ENCODE measurements at places on chromosomes 6 and 20. TPM values are rescaled to one million over a fixed set of nuclear protein-coding genes. Genes with fewer than 3 reads are reported as not detected.

DNA sequence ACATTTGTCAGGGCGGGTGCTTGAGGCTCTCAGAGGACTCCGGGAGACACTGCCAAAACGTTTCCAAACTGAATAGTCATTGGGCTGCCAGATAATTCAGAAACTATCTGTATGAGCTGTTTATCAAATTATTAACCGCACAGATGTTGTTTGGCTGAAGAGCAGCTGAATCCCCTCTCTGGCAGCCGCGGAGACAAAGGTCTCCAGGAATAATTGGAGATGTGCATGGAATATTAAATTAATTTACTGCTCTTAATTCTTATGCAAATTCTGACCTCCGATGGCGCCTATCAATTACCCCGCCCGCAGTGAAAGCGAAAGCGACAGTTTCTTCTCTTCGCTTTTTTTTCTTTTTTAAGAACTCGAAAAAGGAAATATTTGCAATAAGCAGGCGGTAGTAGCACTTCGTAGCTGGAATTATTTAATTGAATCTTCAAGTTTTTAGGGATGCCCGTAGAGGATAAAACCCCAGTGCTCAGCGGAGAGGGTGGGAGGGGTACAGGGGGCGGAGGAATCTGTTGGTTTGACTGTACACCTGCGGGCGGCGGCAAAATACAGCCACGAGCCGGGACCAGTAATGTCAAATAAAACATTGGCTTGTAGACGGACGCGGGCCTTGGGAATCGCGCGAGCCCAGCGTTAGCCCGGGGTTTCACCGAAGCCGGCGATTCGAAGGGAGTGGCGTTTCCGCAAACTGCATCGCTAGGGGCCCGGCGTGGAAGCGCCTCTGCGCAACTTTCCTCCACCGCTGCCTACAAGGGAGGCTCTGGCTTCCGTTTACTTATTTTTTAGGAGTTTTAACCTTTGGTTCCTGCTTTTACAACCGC lies 6.2 kb downstream of the LINC00237 start:
- DNase-seq = peak; percentile 79

- DNase-seq = no peak
Observed at GRCh38 chr6:101393251-101393828, at the start of gene GRIK2. TSS of gene GRIK2 (plus strand) at chr6:101393708.

GRCh38 chr6:156934069-156934460 lies 156.9 kb downstream of the ARID1B start:
- DNase-seq = no peak

DNA sequence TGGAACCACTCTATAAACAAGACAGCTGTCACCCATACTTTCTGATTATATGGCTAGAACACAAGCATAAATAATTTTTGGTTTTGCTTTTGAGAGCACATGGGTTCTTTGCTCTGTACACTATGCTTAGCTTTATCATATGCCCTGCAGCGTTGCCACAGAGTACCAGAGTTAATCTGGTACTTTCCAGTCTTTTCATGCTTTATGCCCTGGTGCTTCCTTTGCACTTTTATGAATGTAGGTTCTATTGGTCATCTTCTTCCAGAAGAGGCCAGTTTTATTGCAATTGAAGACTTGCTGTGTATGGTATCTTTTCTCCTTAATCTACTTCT lies 20.8 kb downstream of the SHLD1 start:
- DNase-seq = no peak

DNA sequence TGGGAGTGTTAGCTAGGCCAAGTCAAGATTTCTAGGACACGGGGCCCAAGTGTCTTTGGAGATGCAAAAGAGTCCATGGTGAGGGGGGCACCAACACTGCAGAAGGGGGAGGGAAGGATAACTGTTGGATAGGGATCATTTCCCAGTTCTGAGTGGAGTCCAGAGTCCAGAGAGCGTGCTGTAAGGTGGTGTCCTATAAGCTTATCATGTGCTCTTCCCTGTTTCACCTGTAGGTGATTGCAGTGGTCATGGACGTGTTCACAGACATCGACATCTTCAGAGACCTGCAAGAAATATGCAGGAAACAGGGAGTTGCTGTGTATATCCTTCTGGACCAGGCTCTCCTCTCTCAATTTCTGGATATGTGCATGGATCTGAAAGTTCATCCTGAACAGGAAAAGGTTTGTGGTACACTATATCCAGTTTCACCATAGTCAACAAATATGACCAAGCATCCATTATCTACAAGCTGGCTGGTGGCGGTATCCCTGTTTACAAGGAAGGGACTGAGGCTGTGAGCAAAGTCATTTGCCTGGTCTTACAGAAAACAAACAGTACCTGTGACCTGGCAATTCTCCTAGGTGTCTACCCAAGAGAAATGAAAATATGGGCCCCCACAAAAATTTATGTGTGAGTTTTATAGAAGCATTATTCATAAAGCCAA lies 15.6 kb downstream of the FAM83D start:
- DNase-seq = no peak

DNA sequence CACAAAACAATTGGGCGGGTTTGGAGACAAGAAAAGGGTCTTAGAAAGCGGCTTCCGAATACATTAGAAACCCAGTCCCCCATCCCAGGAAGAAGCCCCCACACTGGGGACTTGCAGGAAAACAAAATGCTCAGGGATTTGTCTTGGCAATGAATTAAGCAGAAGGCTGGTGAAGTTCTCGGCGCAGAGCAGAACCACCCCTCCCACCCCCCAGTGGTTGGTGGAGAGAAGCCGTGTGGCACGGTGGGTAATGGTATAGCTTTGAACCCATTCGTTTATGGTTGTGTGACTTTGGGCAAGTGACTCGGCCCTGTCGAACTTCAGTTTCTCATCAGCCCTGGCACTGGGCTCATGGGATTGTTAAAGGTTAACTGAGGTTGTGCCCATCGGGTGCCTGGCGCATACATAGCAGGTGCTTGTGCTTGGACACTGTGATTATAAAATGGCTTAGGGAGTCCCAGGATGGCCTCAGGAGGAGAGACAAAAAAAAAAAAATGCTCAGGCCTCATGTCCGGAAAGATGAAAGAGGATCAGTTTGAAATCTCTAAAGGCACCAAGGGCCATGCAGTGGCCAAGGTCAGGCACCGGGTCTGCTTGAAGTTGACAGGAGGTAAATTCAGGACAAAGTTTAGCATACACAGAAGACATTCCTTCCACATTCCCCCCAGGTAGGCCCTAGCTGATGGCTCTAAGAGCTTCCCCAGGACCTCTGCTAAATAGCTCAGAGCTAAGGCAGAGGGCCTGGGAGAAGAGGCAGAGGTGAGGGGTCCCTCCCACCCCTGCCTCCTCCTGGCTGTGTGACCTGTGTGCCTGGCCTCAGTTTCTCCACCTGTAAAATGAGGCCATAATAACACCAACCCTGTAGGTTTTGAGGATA lies 120.1 kb upstream of the PTPN1 start:
- no peak for DNase-seq

- no peak for DNase-seq
Observed at GRCh38 chr6:13302291-13302690, 26.0 kb downstream of the TBC1D7 start.

- peak; percentile 83 for DNase-seq
Observed at GRCh38 chr6:161476711-161477110, 202.8 kb upstream of the AGPAT4 start.

DNA sequence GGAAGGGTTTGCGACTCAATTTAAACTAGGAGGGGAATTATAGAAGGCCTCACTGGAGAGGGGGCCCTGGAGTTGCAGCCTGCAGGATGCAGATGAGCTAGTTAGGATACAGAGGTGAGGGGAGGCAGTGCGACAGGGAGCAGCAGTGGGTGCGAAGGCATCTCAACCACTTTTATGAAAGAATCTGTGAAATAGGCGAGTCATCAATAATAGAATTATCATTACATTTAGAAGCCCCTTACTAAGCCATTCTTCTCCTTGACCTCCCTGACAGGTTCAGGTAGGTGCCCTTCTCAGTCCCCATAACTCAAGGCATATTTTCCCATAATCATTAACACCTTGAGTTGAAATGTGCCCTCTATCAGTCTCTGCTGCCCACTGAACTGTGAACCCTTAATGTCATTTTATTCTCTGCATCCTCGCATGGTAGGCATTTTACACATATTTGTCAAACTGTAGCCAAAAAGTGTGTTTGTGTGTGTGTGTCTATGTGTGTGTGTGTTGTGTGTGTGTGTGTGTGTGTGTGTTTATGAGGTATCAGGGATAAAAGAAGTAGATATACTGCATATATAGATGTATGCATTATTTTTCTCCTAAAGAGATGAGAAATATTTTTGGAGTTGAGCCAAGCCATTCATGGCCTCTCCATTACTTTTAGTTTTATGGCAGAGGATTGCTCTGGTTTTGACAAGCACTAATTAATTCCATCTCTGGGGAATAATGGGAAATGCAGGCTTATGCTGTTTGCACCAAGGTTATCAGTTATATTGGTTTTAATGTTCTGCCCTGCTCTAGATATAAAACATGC lies 898.8 kb downstream of the KIF16B start:
- no peak for DNase-seq

DNA sequence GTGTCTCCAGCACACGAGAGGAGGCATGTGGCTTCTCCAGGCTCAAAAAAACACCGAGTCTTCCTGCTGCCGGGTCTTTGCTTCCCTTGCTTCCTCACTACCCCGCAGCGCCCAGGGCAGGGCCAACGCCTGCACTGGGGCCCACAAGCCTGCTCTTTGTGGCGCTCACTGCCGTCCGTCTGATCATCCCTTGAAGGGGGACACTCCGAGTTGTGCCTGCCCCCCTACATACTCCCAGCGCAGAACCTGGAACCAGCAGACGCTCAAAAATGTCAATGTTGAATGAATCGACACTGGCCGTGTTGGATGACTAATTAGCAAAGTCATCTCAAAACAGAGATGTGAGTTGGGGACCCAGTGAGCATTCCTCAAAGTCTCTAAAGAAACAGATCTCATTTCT lies 8.1 kb upstream of the ARFGAP1 start:
- DNase-seq = no peak

DNA sequence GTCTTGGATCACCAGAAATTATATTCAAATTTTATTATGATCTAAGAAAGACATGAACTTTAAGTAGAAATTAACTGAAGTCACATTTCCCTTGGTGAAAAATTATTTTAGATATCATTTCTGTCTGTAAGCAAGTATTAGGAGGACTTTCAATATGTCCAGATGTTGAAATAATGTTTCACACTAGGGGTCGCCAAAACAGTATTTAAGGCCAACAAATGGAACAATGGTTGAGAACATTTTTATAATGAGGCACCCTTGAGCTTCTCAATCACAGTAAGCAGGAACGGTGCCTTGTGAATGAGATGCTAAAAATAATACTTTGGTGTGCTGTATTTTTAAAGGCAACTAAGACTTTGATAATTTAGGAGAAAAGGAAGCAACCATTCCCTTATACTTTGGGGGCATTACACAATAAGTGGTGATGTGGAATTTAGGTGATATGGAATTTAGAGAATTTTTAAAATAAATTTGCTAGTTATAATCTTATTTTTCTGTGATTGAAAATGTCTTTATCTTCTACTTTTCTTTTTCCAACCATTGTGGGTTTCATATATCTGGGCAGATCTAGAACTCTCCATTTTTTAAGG lies 9.6 kb upstream of the SF3B5 start:
- peak; percentile 66 for DNase-seq

DNA sequence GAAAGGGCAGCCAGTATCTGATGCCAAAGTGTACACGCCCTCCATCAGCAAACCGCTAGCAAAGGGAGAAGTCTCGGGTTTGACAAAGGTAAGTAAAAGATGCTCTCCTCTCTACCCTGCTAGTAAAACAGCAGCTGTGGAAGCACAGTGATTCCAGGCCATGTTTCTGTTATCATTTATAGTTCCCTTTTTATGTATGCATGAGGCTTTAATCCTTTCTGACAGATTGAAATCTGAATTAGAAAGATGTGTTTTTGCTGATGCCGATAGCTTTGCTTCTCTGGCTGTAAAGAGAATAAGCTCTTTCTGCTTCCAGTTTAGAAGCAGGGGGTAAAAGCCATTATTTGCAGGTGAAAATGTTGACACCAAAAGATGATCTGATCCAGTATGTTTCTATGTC lies 392.4 kb upstream of the SOX4 start:
- DNase-seq = no peak

GRCh38 chr6:3908961-3909360 lies 59.8 kb downstream of the FAM50B start:
- DNase-seq = no peak

Gene SLC22A16
- not detected for total RNA-seq

Gene PTCRA
- not detected for total RNA-seq

Gene POU5F1
- total RNA-seq = 5.6 TPM

Gene ADGRF1
- total RNA-seq = not detected

Gene BCAS4
- total RNA-seq = 10.9 TPM

Measured in Daoy (cell line).